ENCODE measurements at places on chromosomes 1 and 21.

GRCh38 chr1:246629976-246630375 is 63.7 kb downstream of the CNST start:
- no peak for DNase-seq

DNA sequence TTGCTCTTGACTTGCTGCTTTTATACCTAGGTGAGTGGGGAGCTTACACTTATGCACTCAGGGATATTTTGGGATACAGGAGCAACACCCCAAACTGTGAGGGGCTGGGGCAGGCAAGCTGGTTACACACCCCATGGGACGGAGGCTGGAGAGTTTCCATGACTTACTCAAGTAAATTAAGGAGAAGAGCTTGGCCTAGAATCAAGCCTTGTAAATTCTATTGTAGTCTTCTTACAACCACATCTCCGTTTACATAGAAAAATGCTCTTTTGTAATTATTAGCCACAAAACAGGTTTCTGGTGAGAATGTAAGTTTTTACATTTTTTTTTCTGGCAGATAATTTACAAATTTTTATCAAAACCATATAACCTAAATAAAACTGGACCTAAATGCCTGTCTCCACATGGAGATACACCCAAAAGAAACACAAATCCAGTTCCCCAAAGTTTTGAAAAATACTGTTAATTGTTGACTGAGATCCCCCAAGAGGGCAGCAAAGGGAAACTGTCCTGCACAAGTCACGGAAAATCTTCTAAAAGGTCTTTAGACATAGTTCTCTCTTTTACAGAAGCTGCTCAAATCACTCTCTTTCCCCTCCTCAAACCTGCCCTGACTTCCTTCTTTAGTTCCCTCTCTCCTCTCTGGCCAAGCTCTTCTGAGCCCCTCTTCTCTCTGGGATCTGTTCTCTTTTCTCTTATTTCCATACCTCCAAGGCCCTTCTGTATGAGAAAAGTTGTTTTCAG is 134.0 kb downstream of the HIVEP3 start:
- DNase-seq = no peak

- no peak for DNase-seq
Measured at GRCh38 chr1:185404291-185404690, 87.2 kb upstream of the IVNS1ABP start.

DNA sequence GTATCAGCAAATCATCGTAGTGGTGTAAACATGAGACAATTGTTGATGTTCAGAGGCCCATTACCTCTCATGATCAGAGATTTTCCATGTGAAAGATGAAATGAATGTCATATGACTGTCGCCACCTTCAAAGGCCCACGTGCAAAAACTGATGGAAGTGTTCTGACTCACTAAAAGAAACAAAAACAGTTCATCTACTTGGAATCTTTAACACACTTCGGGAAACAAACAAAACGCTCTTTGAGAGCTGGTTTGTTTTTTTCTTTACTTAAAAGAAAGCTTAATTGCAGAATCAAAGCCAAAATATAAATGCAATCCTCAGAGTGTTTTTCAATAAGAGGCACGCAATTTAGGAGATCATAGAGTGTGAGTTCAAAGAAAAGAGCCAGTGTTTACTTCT is 100.8 kb downstream of the PLPPR4 start:
- no peak for DNase-seq

GRCh38 chr1:225697428-225697827 is 44.5 kb upstream of the ENAH start:
- DNase-seq = no peak
